ENCODE measurements at places on chromosomes 5 and 9.

GRCh38 chr9:118104363-118104762, 400.2 kb downstream of the TLR4 start:
- DNase-seq, result no peak

DNA sequence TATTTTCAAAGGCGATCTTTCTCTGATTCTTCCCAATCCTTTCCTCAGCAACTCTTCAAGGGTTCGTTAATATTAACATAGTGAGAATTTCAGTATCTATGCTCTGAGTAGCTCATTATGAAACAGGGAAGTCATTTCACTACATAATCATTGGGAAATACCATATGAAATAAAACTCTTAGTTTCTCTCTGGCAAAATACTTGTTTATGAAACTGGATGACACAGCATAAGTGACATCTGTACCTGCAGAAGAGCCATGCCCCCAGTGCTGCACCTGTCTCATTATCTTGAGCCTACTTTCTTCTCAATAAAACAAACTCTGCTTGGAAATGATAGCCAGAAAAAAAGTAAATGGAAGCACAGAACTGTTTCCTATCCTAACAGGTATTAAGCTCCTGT, 33.8 kb upstream of the OTULIN start:
- no peak for DNase-seq

GRCh38 chr9:134180786-134181647, 16.7 kb upstream of the RNU6ATAC start:
- DNase-seq, result no peak

- DNase-seq, result no peak
Measured at GRCh38 chr5:162407614-162408013, 340.0 kb downstream of the GABRG2 start.

DNA sequence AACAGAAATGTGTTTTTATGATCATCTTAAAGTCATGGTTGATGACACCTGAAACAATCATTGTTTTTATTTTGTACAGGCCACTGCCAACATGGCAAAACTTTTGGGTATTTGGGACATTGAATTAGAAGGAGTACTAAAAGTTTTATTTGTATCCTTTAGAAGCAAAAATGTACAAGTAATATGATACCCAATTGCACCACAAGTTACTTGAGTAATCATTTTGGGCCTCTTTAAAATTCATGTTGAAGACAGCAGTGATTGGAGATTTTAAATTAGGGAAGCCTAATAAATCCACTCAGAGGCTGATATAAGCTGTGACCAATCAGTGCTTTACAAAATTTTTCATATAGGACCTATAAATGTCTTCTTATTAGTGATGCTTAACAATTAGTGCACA, 212.9 kb downstream of the MARCHF11 start:
- DNase-seq, result no peak

GRCh38 chr5:170756691-170757090, 26.8 kb upstream of the GABRP start:
- DNase-seq, result no peak

GRCh38 chr9:105414947-105415661, 32.7 kb upstream of the FSD1L start:
- DNase-seq, result peak; percentile 74

DNA sequence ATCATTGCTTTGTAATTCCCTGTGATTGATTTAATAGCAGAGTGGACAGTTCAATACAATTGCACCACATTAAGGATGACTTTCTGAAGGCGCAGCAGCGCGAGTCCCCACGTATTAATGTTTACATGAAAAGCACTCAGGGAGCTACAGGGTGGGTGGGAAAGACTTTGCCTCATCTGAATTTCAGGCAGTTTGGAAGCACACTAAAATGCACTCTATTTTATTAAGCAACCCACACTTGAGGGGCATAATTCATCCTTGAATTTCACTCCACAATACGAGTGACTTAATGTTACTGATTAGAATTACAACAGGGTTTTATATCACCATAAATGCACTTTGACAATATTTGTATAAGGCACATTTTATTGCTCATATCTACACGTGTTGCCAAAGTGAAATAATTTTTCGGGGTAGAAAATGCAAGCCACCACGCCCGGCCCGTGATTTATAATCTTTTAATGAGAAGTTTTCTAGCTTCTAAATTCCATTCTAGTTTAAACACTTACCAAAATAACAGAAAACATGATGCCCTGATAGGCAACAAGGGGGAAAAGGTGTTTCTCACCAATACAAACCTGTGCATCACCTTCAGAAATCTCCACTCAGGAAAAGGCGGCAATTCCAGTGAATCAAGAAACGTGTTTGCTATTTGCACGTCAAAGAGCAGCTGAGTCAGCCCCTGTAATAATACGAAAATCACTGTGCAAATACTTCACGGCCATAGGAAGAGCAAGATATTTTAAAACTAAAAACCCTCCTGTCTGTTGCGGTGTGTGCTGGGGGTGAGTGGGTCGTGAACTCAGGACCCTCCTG, 40.5 kb downstream of the IRX4 start:
- no peak for DNase-seq

- DNase-seq, result peak; percentile 21
Measured at GRCh38 chr9:122051351-122052321, 41.5 kb downstream of the TTLL11 start.

GRCh38 chr5:137264041-137264440, 235.1 kb downstream of the SPOCK1 start:
- peak; percentile 20 for DNase-seq
